ENCODE measurements at places on chromosomes 12 and 14.

DNA sequence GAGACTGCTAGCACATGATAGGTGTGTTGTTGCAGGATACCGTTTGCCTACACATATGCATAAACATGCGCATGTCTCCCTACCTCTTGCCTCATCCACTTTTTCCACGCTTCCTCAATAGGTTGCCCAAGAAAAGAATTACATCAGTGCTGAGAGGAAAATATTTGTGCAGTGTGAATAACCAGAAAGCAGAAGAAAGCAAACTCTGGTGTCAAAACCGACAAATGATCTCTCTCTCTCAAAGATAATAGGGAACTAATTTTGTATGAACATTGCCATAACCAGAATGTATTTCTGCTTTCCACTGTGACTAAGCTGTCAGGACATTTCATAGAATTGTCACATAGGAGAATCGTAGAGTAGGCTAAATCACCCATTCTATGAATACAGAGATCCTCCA is 1.3 kb downstream of the CLEC7A start:
- DNase-seq, result no peak

- DNase-seq, result no peak
These were observed 30.0 kb downstream of the SLC38A1 start for GRCh38 chr12:46238821-46239220.

GRCh38 chr14:61476105-61476753 is 154.8 kb downstream of the PRKCH start:
- DNase-seq, result no peak

DNA sequence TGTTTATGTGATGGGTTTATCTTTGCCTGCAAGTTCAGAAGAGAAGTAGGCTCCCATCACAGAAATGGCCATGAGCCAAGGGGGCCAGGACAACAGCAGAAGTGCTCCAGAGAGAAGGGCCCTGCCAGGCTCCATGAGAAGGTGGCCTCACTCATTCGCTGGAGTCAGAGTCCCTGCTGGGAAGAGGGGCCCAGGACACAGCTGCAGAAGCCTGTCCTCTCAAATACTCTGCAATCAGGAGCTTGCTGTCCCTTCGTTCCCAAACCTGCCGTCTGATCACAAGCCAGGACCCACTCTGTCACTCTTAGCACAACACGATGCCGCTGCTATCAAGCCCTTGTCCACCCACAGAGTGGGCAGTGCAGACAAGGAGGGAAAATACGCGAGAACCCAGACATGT is 306.2 kb upstream of the FKBP4 start:
- DNase-seq, result no peak

GRCh38 chr12:47740606-47741339 is 15.5 kb upstream of the ENDOU start:
- no peak for DNase-seq

GRCh38 chr14:65002586-65003210 is 16.0 kb downstream of the FNTB start:
- no peak for DNase-seq

GRCh38 chr12:53952871-53953734 is 1.6 kb upstream of the HOXC12 start:
- no peak for DNase-seq

DNA sequence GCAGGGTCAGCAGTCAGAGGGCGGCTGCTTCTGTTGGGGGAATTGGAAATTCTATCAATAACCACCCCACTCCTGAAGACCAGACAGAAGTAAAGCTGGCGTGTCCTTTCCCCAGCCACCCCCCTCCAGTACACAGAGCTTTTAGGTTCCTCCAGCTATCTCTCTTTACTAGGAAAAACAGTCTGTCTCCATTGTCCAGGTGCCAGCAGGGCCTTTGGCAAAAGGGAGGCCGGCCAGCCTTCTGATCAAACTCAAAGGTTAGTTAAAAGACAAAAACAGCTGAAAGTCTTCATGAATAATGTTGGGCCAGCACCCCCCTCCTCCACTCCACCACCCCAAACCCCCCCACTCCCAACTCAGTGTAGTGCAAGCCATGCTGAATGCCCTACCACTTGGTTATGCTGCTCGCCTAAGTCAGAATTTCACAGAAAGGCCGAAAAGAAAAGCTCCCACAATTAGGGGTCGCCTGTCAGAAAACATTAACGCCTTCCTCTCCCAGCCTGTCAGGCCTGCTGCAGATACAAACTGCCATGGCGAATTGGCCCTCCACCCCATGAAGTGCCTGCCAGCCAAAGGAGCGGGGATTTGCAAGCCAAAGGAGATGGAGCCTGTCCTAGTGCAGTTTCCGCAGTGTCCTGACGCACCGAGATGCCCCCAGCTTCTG is 8.9 kb downstream of the ASCL1 start:
- DNase-seq, result no peak

Data from stimulated activated CD8-positive, alpha-beta memory T cell treated with anti-CD3 and anti-CD28 coated beads, Interleukin-7, amount 100 ng/mL, for 4 hours (primary cell).